ENCODE measurements at places on chromosomes 5 and 9. TPM values are rescaled to one million over a fixed set of nuclear protein-coding genes. Genes with fewer than 3 reads are reported as not detected.

The CCNJL gene
- total RNA-seq = 0.67 TPM

The NPR2 gene
- total RNA-seq = 30.6 TPM

The NADK2 gene
- 61.4 TPM for total RNA-seq

The CDC23 gene
- 19.3 TPM for total RNA-seq

The KCNV2 gene
- not detected for total RNA-seq

The PCDHB8 gene
- 1.5 TPM for total RNA-seq

The WNT8A gene
- total RNA-seq = not detected

The TPPP gene
- 28.6 TPM for total RNA-seq

The POLK gene
- total RNA-seq = 64.4 TPM

The CFAP157 gene
- not detected for total RNA-seq

The RORB gene
- 0.69 TPM for total RNA-seq

The MAMDC4 gene
- total RNA-seq = 1.0 TPM

The CCDC69 gene
- 290 TPM for total RNA-seq

The SLC34A3 gene
- total RNA-seq = not detected

The NXNL2 gene
- total RNA-seq = 1.2 TPM

The ZDHHC11 gene
- 3.2 TPM for total RNA-seq

The LPAR1 gene
- total RNA-seq = 65.4 TPM

The MLANA gene
- total RNA-seq = not detected

The ADAMTS6 gene
- 19.7 TPM for total RNA-seq

The IL31RA gene
- 0.13 TPM for total RNA-seq

The C9orf50 gene
- not detected for total RNA-seq

The IRGM gene
- not detected for total RNA-seq

The FRMD3 gene
- 6.8 TPM for total RNA-seq

The COL5A1 gene
- 48.5 TPM for total RNA-seq

The LCN15 gene
- not detected for total RNA-seq

The TNIP1 gene
- 121 TPM for total RNA-seq

The PALM2AKAP2 gene
- 8.2 TPM for total RNA-seq

The FBP1 gene
- 2.3 TPM for total RNA-seq

The ADGRD2 gene
- not detected for total RNA-seq

The PTAR1 gene
- total RNA-seq = 55.0 TPM

The NR5A1 gene
- not detected for total RNA-seq

The KCNMB1 gene
- 38.0 TPM for total RNA-seq

The GPR150 gene
- total RNA-seq = 0.39 TPM

The PPP3R2 gene
- not detected for total RNA-seq

The PCDHA7 gene
- total RNA-seq = 0.47 TPM

The SLC36A1 gene
- total RNA-seq = 14.0 TPM

The GPX3 gene
- 3,141 TPM for total RNA-seq

The SPINK13 gene
- not detected for total RNA-seq

The SPINK7 gene
- 0.89 TPM for total RNA-seq

The RASEF gene
- 0.72 TPM for total RNA-seq

The FOXD4L4 gene
- total RNA-seq = not detected
